Ascending aorta (tissue), 2 donors: ENCODE measurements at places on chromosomes 6 and 20. TPM values are rescaled to one million over a fixed set of nuclear protein-coding genes. Genes with fewer than 3 reads are reported as not detected.
A peak's percentile ranks its signal among the peaks of the same experiment; 100 is the strongest.

DNA sequence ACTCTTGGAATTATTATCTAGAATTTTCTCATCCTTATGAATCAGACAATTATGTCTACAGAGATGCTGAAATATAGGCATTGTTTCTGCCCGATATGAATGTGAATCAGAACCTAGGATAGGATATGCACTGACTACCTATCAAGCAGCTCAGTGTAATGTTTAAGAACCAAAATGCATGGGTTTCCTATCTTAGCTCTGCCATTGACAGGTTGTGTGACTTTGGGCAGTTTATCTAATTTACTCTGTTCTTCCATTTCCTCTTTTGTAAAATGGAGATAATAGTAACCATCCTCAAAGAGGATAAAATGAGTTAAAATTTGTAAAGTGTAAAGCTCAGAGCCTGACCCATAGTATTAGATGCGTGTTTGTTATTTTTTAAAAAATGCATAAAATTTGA lies 10.2 kb upstream of the AIG1 start:
- no peak overlapping the region for H3K27ac ChIP-seq
- no peak for DNase-seq
- no peaks in the 10 kb centered on the region for H3K4me1 ChIP-seq

GRCh38 chr20:55172310-55173002 lies 697.1 kb downstream of the DOK5 start:
- no peaks in the 10 kb centered on the region for H3K4me1 ChIP-seq
- H3K36me3 ChIP-seq: no peaks in the 10 kb centered on the region
- no peak overlapping the region for H3K4me3 ChIP-seq
- no peak for DNase-seq
- no peaks in the 10 kb centered on the region for H3K27me3 ChIP-seq
- no peak overlapping the region for H3K27ac ChIP-seq

- no peak for DNase-seq
- no peaks in the 10 kb centered on the region for H3K27me3 ChIP-seq
- H3K4me3 ChIP-seq: no peak overlapping the region
- no peak overlapping the region for H3K27ac ChIP-seq
- H3K4me1 ChIP-seq: no peaks in the 10 kb centered on the region
Measured at GRCh38 chr20:23223908-23224580, 126.5 kb upstream of the NXT1 start.

- no peak overlapping the region for H3K27ac ChIP-seq
- H3K27me3 ChIP-seq: no peaks in the 10 kb centered on the region
- H3K4me1 ChIP-seq: no peaks in the 10 kb centered on the region
- H3K4me3 ChIP-seq: no peak overlapping the region
- no peak for DNase-seq
- no peaks in the 10 kb centered on the region for H3K36me3 ChIP-seq
Measured at GRCh38 chr6:15320693-15321092, 74.8 kb downstream of the JARID2 start.

GRCh38 chr20:40109136-40109535 lies 579.9 kb downstream of the MAFB start:
- H3K27me3 ChIP-seq: no peaks in the 10 kb centered on the region
- H3K36me3 ChIP-seq: no peaks in the 10 kb centered on the region
- no peaks in the 10 kb centered on the region for H3K4me1 ChIP-seq
- no peak overlapping the region for H3K4me3 ChIP-seq
- H3K27ac ChIP-seq: no peak overlapping the region

- H3K4me3 ChIP-seq: no peak overlapping the region
- DNase-seq: no peak
- H3K27ac ChIP-seq: no peak overlapping the region
- H3K27me3 ChIP-seq: no peaks in the 10 kb centered on the region
- H3K4me1 ChIP-seq: no peaks in the 10 kb centered on the region
Measured at GRCh38 chr20:32896521-32897280, 38.0 kb downstream of the EFCAB8 start.

DNA sequence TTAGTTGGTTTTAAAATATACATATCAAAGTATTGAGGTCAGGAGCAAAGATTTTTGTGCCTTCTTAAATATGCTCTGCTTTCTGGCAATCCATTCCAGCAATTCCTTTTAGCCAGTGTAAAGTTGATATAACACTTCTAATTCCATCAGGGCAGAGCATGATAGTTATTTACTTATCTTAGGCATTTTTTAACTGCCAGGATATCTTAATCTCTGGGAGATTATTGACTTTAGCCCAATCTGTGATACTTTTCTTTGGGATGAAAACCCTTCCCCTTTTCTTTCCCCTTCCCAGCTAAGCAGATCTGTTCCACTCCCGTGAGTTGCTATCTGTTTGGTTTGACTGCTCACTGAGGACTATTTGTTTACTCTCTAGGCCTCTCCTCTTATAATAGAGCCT lies 168.7 kb upstream of the RSPO3 start:
- H3K4me3 ChIP-seq: no peak overlapping the region
- DNase-seq: no peak
- no peaks in the 10 kb centered on the region for H3K36me3 ChIP-seq
- H3K27me3 ChIP-seq: no peaks in the 10 kb centered on the region

DNA sequence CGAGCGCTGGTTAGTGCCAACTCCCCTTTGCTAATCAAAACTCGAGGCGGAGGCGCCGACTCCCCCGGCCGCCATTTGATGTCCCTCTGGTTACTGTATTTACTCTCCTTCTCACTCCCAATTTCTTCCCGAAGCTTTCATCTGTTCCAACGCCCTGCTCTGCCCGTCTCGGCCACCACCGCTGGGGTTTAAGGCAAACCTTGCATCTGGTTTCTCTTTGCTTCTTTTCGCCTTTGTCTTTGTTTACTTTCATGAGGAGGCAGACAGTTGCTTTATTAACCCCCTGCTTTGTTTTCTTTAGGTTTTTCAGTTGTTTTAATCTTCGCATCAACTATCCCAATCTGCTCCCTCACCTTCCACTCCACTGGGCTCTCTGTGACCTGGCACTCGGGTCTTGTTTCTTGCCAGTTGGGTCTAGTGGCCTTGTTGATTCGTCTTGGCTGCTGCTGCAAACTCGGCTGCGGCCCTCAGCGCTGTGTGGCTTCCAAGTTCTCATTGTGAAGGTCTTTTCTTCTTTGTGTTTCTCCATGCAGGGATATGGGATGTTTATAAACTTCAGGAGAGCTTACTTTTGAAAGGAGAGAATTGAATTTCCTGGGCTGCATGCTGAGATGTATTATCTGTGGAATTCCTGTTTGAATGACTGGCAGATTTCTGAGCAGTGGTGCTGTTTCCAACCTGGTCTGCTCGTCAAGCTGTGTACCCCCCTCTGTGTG lies 155.1 kb downstream of the CDC5L start:
- no peaks in the 10 kb centered on the region for H3K36me3 ChIP-seq
- no peaks in the 10 kb centered on the region for H3K4me1 ChIP-seq
- H3K4me3 ChIP-seq: peak overlapping the region; percentile 46
- peak; percentile 50 for DNase-seq

DNA sequence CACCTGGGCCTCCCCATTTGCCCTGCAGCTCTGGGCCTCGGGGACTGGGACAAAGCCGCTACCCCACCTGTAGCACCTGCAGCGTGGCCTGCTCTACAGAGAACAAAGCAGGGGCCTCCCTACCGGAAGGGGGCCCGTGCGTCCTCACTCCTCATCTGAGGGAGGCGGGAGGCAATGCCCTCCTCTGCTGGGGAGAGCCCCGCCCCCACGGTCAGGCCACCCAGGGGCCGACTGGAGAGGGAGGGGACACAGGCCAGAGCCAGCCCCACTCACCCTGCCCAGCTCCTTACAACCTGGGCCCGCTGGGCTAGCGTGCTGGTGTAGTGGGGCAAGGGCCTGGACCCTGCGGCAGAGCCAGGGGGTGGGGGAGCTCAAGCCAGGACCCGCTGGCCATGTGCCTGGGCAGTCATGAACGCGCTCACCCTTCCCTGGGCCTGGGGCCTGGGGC lies 8.0 kb downstream of the LAMA5 start:
- DNase-seq: no peak
- H3K4me3 ChIP-seq: no peak overlapping the region
- no peaks in the 10 kb centered on the region for H3K27me3 ChIP-seq
- peak overlapping the region; percentile 98 for H3K27ac ChIP-seq
- peaks cover 92% of the 10 kb centered on the region for H3K4me1 ChIP-seq

Gene STK38
- total RNA-seq: 10.5 TPM

Gene SOX18
- 244 TPM for total RNA-seq

Gene TNXB
- 493 TPM for total RNA-seq

Gene C20orf141
- total RNA-seq: not detected

Gene SMIM29
- 9.2 TPM for total RNA-seq
